GM23248 (cell line): ENCODE measurements at places on chromosomes 7 and 10. TPM values are rescaled to one million over a fixed set of nuclear protein-coding genes. Genes with fewer than 3 reads are reported as not detected.
A peak's percentile ranks its signal among the peaks of the same experiment; 100 is the strongest.

The TEX36 gene
- 0.76 TPM in 1 of 2 replicates, not detected in the other for total RNA-seq

The DOCK4 gene
- total RNA-seq: 3.7 and 5.0 TPM in 2 replicates

DNA sequence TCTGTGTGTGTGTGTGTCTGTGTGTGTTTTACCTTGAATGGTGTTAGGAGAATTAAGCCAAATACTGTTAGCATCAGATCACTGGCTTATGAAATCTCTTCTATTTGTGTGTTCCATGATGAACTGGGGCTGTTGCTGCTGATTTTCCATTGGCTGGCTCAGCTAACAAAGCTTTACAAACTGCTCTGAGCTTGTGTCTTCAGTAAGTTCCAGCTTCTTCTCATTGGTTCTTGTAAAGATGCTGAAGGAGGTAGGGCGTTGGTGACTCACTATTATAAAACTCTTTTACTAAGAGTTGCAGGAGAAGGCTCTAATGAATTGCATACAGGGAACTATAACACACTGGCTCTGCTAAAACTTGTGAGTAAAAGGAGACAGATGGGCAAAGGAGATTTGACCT, 136.4 kb upstream of the PRKCQ start:
- H3K4me1 ChIP-seq: peaks cover 10% of the 10 kb centered on the region
- H3K27me3 ChIP-seq: peaks cover under 1% of the 10 kb centered on the region; the same call in 1 of the 2 replicates
- no peaks in the 10 kb centered on the region for H3K36me3 ChIP-seq
- H3K27ac ChIP-seq: no peak overlapping the region

GRCh38 chr10:69802424-69803161, 887 bp downstream of the COL13A1 start:
- H3K27me3 ChIP-seq: no peaks in the 10 kb centered on the region
- peak overlapping the region; percentile 3; the same call in 1 of the 2 replicates for H3K27ac ChIP-seq
- peaks cover 9% of the 10 kb centered on the region for H3K4me1 ChIP-seq
- peak; percentile 70 for DNase-seq
- H3K36me3 ChIP-seq: no peaks in the 10 kb centered on the region

DNA sequence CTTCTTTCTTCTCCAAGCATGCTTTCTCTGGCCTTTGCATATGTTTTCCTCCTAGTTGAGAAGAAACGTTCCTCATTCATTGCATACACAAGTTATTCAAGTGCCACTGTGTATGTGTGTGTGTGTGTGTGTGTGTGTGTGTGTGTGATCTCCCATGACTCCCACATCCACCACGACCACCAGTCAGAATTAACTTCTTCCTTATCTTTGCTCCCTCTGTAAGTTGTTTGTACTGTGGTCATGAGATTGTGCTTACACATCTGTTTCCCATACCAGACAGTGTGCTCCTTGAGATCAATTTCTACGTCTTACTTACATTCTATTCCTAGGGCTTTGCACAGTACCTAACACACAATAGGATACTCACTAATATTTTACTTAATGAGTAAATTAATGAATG, 22.4 kb upstream of the FAM13C start:
- no peaks in the 10 kb centered on the region for H3K27me3 ChIP-seq
- H3K27ac ChIP-seq: no peak overlapping the region
- no peak overlapping the region for H3K4me3 ChIP-seq
- no peaks in the 10 kb centered on the region for H3K36me3 ChIP-seq

- H3K36me3 ChIP-seq: no peaks in the 10 kb centered on the region
- H3K4me1 ChIP-seq: peaks cover 20% of the 10 kb centered on the region
- no peak overlapping the region for H3K27ac ChIP-seq
- peak; percentile 64 for DNase-seq
- H3K27me3 ChIP-seq: no peaks in the 10 kb centered on the region
- no peak overlapping the region for H3K4me3 ChIP-seq
These were observed 17.5 kb downstream of the HYCC1 start for GRCh38 chr7:22996470-22996869.

GRCh38 chr7:19869979-19870378, 96.6 kb upstream of the TMEM196 start:
- H3K27me3 ChIP-seq: no peaks in the 10 kb centered on the region
- DNase-seq: no peak
- no peak overlapping the region for H3K4me3 ChIP-seq

- H3K36me3 ChIP-seq: no peaks in the 10 kb centered on the region
- no peak for DNase-seq
- H3K27me3 ChIP-seq: no peaks in the 10 kb centered on the region
- H3K4me3 ChIP-seq: no peak overlapping the region
These were observed 73.4 kb downstream of the GPR141 start for GRCh38 chr7:37756797-37757551.

GRCh38 chr10:68222391-68222790, 9.5 kb downstream of the ATOH7 start:
- DNase-seq: no peak
- no peak overlapping the region for H3K27ac ChIP-seq
- H3K4me1 ChIP-seq: peaks cover 8% of the 10 kb centered on the region
- no peaks in the 10 kb centered on the region for H3K36me3 ChIP-seq
- H3K27me3 ChIP-seq: no peaks in the 10 kb centered on the region
